Gastrocnemius medialis (tissue), 4 donors: ENCODE measurements at places on chromosomes 6 and 20.
A peak's percentile ranks its signal among the peaks of the same experiment; 100 is the strongest.

DNA sequence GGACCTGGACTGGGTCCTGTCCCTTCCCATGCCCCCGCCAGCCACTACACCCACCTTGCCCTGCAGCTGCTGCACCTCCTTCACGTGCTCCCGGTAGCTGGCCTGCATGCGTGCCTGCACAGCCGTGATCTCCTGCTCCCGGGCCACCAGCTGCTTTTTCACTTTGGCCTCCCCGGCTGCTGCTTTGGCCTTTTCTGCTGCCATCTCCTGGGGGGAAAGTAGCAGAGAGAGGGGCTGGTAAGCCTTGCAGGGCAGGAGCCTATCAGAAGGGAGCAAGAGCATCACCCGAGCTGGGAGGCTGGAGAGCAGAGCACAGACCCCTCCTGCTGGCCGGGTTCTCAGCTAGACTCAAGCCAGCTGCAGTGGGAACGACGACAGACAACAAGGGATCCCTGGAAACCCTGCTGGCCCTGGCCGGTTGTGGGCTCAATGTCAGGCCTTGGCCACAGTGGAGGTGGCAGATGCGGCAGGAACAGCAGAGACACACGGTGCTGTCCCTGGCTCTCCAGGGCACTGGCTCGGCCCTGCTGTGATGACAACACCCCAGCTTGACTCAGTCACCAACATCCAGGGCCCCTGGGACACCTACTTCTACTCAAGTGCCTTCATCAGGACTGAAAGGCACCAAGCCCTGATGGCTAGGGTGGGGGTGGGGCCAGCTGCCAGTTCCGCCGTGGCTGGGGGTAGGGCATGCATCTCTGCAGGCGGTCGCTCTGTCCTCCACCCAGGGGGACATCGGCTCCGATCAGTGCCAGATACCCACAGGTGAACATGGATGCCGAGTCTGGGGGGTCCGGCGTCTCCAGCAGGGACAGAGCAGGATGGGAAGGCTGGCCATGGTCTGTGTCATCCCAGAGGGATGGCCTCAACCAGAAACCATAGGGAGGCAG is 45.3 kb downstream of the RRBP1 start:
- peaks cover 14% of the 10 kb centered on the region for H3K4me1 ChIP-seq
- no peaks in the 10 kb centered on the region for H3K36me3 ChIP-seq
- no peaks in the 10 kb centered on the region for H3K27me3 ChIP-seq
- H3K27ac ChIP-seq: no peak overlapping the region
- H3K4me3 ChIP-seq: no peak overlapping the region

- no peak overlapping the region for H3K4me3 ChIP-seq
- H3K4me1 ChIP-seq: no peaks in the 10 kb centered on the region
- DNase-seq: no peak
- H3K27ac ChIP-seq: no peak overlapping the region
- H3K27me3 ChIP-seq: peaks cover 4% of the 10 kb centered on the region
Observed at GRCh38 chr20:61354901-61355495, 102.9 kb downstream of the CDH4 start.

DNA sequence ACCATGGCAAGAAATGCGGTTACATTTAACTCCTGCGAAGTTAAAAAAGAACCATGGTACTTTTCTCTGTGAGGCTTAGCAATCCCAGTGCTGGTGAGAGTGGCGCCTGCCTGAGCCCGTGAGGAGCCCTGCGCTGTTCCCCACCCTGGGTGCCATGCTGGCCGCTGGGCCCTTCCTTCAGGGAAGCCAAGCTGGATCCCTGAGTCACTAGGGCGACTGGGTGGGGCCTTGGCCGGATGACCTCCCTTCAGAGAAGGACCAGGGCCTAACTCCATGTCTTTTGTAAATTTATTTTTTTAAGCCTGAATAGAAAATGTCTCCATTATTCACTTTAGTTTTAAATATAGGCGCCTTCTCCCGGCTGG is 209.1 kb downstream of the ERMARD start:
- H3K36me3 ChIP-seq: no peaks in the 10 kb centered on the region
- H3K4me1 ChIP-seq: peaks cover 3% of the 10 kb centered on the region
- peaks cover 11% of the 10 kb centered on the region for H3K27me3 ChIP-seq
- H3K27ac ChIP-seq: no peak overlapping the region
- no peak for DNase-seq
- no peak overlapping the region for H3K4me3 ChIP-seq

DNA sequence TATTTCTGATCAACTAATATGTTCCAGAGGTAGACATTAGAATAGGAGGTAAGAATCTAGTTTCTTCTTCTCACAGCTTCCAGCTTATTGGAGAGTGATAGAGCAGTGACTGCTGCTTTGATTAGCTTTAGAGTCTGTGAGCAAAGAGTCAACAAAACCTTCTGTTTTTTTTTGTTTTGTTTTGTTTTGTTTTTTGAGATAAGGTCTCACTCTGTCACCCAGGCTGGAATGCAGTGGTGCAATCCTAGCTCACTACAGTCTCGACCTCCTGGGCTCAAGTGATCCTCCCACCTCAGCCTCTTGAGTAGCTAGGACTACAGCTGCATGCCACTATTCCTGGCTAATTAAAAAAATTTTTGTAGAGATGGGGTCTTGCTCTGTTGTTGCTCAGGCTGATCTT is 39.3 kb downstream of the TSBP1 start:
- H3K27ac ChIP-seq: no peak overlapping the region
- no peaks in the 10 kb centered on the region for H3K27me3 ChIP-seq
- no peaks in the 10 kb centered on the region for H3K4me1 ChIP-seq

- no peak overlapping the region for H3K4me3 ChIP-seq
- no peaks in the 10 kb centered on the region for H3K4me1 ChIP-seq
- no peaks in the 10 kb centered on the region for H3K36me3 ChIP-seq
- H3K27me3 ChIP-seq: no peaks in the 10 kb centered on the region
- no peak overlapping the region for H3K27ac ChIP-seq
Observed at GRCh38 chr6:48713612-48714011, 602.6 kb upstream of the PTCHD4 start.

- H3K4me3 ChIP-seq: no peak overlapping the region
- H3K27me3 ChIP-seq: no peaks in the 10 kb centered on the region
- no peak for DNase-seq
- H3K4me1 ChIP-seq: peaks cover 31% of the 10 kb centered on the region
- no peaks in the 10 kb centered on the region for H3K36me3 ChIP-seq
Observed at GRCh38 chr6:133248241-133249001, 7.3 kb downstream of the EYA4 start.

DNA sequence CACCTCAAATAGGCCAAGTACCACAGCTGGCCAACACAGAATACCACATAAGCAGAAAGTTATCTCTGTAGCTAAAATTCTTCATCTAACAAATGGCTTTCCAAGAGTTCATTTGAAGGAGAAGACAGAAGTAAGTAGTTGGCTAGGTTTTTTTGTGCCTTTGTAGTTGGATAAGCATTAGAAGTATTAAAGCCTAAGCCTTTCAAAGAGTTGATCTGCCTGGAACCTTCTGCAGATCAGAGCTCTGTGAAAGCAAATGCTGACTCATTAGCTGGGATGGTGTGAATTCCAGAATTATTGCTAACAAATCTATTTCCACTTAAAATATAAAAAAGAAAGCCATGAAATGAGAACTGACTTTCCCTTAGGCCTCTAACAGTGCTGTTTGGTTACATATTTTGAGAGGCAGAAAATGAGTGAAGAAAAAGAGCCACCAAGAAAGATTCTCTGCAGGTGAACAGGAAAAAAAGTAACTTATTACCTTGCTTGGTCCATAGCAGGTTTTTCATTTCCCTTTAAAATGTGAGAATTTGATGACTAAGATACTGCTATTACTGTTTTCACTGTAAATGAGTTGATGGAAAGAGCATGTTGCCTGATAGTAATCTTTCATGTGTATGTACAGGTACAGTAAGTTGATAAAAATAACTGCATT is 763.2 kb upstream of the FLRT3 start:
- no peaks in the 10 kb centered on the region for H3K4me1 ChIP-seq
- no peaks in the 10 kb centered on the region for H3K36me3 ChIP-seq
- no peaks in the 10 kb centered on the region for H3K27me3 ChIP-seq

DNA sequence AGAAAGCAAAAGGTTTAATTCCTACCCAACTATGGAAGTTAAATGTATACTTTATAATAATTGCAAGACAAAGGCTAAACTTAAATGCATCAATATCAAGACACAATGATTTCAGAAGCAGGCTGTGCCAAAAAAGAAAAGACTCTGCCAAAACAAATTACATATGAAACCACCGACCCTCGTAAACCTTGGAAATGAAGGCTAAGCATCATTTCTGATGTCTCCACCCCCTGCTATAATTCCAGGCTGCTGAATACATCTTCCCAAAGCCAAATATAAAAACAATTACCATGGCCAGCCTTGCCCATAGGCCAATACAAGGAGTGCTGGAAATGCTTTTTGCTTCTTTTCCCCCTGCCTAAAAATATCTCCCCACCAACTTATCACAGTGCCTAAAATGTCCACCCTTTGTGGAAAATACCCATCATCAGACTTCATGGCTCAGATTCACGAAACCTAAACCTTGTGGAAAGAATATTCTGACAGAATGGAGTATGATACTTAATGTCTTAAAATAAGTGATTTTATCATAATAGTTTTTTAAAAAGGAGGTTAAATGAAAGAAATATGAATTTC is 37.4 kb downstream of the RCAN2 start:
- peak overlapping the region; percentile 23 for H3K27ac ChIP-seq
- peaks cover 47% of the 10 kb centered on the region for H3K4me1 ChIP-seq

DNA sequence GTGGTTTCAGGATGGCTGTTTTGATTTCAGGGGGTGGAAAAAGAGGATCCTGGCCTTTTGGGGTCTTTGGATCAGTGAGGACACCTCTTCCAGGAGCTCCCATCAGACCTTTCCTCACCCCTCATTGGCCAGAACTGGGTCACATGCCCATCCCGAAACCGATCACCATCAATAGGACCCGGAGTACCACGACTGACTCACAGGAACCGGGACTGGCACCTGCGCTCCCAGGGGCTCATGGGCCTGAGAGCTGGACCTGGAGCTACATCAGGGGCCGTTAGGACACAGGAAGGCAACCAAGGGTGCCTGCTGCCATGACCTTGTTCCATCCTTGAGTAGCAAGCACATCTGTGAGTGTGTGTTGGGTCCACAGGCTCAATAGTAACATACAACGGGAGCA is 180.4 kb downstream of the BMP7 start:
- H3K36me3 ChIP-seq: no peaks in the 10 kb centered on the region
- no peaks in the 10 kb centered on the region for H3K4me1 ChIP-seq
- no peak for DNase-seq
- H3K27me3 ChIP-seq: peaks cover 6% of the 10 kb centered on the region
- H3K27ac ChIP-seq: no peak overlapping the region
- H3K4me3 ChIP-seq: no peak overlapping the region

GRCh38 chr6:139765825-139766285 is 391.4 kb upstream of the CITED2 start:
- no peaks in the 10 kb centered on the region for H3K27me3 ChIP-seq
- H3K36me3 ChIP-seq: no peaks in the 10 kb centered on the region
- peak overlapping the region; percentile 93 for H3K27ac ChIP-seq
- H3K4me1 ChIP-seq: peaks cover 43% of the 10 kb centered on the region
- DNase-seq: no peak

DNA sequence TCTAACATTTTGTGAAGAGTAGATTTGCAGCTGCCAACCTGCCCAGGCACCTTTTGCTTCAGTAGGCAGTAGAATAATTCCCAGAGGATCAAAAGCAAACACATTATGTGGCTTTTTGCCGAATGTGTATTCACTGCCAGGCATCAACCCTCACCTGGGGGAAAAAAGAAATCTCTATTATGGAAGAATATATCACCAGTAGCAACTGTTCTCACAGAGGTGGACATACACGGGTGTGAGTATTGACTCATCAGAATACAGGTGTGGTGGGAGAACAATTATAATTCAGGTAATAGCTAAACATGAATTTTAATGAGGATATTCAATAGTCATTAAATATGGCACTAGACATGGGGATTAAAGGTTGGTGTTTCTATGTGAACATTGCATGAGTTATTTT is 910.7 kb downstream of the TFAP2A start:
- no peak overlapping the region for H3K4me3 ChIP-seq
- no peak overlapping the region for H3K27ac ChIP-seq
- no peaks in the 10 kb centered on the region for H3K36me3 ChIP-seq
- no peak for DNase-seq
- no peaks in the 10 kb centered on the region for H3K27me3 ChIP-seq

DNA sequence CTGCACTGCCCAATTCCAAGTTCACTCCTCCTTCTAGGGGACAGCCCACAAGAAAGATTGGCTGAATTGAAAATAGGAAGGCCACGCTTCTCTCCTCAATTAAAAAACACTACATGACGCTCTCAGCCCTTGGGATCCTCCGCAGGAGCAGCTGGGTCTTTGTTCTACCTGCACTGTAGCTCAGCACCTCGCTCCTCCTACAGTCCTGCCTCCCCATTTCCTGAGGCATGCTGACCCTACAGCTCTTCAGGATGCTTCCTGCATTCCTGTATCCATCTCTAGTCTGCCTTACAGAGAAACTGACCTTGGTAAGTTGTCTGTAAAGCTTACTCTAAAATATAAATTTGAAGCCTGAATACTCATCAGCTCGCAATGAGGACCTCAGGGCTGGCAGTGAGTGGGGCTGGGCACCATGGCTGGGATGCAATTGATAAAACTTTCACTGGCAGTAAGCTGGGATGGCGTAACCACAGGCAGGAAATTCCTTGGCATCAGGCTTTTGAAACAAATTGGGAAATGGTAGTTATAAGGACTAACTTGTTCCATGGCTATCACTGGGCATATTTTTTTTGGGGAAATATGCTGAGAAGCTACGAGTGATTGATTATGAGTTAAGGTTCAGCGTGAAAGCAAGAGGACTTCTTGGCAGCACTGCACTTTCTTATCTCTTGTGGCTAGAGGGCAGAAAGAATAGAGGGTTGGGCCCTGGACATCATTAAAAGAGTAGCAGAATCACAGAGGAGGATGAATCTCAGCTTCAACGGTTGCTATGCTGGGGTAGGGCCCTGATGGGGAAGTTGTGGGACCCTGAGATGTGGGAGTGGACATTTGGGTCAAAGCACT is 11.7 kb upstream of the SIRPB1 start:
- no peak overlapping the region for H3K27ac ChIP-seq
- H3K36me3 ChIP-seq: no peaks in the 10 kb centered on the region
- no peak overlapping the region for H3K4me3 ChIP-seq

DNA sequence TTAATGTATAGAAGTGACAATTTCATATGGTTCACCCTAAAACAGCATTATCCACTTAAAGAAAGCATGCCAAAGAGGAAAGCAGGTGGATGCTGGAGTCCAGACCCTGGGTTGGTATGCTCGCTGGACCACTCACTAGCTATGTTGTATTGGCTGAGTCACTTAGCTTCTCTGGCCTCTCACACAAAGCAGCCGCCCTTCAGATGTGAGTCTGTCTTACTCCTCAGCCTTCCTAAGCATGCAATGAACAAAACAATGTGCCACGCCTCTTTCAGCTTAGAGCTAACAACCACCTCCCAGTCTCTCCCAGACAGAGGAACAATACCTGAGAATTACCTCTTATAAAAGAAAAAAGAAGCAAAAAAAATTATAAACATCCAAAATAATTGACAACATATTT is 29.4 kb downstream of the SIM1 start:
- no peaks in the 10 kb centered on the region for H3K36me3 ChIP-seq
- DNase-seq: no peak
- H3K4me1 ChIP-seq: no peaks in the 10 kb centered on the region
- H3K27ac ChIP-seq: no peak overlapping the region
